Glutamatergic neuron (in vitro differentiated cells): ENCODE measurements at places on chromosomes 1 and 21. TPM values are rescaled to one million over a fixed set of nuclear protein-coding genes. Genes with fewer than 3 reads are reported as not detected.
A peak's percentile ranks its signal among the peaks of the same experiment; 100 is the strongest.

GOLT1A gene
- total RNA-seq, result not detected

LAMC2 gene
- total RNA-seq, result 2.8 TPM

TRIM46 gene
- 30.4 TPM for total RNA-seq

GUCA2A gene
- total RNA-seq, result not detected

- DNase-seq, result no peak
Measured at GRCh38 chr1:22418312-22418711, 33.3 kb upstream of the ZBTB40 start.

GRCh38 chr1:161047436-161048420, 2.0 kb upstream of the USF1 start:
- DNase-seq, result no peak

GRCh38 chr1:32464716-32465577, at the start of gene ZBTB8B:
Gene ZBTB8B (plus strand): TSS chr1:32465072. CDS start chr1:32470625, 5,553 bp downstream.
- peak; percentile 94 for DNase-seq

- DNase-seq, result no peak
Measured at GRCh38 chr1:27539901-27540861, 50.2 kb upstream of the WASF2 start.

DNA sequence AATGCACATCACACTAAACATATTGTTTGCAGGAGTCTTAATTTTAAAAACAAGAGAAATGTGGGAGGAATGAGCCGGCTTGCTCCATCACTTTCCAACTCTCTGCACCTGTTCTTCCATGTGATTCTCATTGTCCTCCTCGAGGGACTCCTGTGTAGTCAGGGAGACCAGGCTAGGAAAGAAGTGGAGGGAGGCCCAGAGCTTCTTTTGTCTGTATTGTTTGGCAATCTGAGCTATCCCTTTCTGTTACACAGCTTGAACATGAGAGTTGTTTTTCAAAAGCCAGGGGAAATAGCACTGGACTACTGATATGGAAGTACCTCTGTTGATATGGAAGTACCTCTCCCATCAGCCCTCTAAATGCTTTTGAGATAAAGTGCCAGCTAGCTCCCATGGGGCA, 18.8 kb upstream of the LRRC8D start:
- no peak for DNase-seq

DNA sequence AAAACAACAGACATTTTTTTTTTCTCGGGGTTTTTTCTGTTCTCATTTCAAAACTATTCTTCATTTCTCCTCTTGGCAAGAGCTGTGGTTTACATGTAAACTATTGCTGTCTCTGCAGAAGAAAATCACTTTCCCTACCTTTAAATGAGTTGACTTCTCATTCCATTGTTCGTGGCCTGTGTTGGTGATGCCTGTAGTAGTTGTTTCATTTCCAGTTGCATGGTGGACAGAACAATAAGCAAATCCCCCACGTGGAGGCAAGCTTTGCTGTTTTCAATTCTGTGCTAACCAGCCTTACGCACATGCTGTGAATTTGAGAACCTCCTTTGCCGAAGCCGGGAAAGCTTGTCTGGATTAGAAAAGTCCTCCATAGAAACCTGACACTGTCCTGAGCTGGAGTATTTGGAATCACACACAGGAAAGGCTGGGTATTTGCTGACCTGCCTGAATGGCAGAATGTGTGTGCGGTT, 26.2 kb upstream of the MAP3K7CL start:
- no peak for DNase-seq

- DNase-seq, result no peak
Measured at GRCh38 chr21:20701235-20701634, 297.0 kb upstream of the NCAM2 start.

- no peak for DNase-seq
Measured at GRCh38 chr1:198254521-198254920, 97.7 kb downstream of the NEK7 start.

GRCh38 chr1:178294654-178295053, 200.8 kb downstream of the RASAL2 start:
- DNase-seq, result no peak
